ENCODE measurements at places on chromosomes 3 and 15.

DNA sequence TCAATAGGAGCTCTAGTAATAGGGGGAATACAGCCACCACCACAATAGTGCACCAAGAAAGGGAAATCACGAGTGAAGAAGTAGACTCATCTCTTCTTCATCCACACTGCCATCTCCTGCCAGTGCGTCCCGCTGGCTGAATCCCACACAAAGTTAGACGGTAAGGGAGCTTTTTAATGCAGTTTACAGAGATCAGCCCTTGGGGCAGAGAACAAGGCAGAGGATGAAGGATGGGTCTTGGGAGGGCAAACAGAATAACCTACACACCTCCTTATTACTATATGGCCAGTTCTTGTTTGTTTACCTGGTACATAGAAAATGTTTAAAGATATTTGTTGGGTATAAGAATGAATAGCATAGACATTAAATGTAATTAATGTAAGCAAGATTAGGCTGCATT, 11.0 kb upstream of the DPH6 start:
- no peak for DNase-seq

DNA sequence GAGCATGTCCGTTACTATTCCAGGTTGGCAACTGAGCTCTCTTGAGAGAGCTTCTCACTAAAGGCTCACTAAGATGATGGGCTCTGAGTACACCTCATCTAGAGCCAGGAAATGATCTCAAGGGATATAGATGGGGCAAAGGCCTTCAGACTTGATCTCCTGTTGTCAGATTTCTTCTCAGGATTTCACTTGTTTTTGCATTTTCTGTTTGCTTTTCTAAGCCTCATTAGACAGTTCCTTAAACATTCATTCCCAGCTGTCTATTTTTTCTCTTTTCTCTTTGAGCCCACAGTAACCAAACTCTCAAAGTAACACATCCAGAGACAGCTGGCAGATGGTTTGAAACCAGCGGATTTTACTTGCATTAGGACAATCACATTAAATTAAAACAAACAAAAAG, 28.4 kb upstream of the ARL8B start:
- DNase-seq = no peak

DNA sequence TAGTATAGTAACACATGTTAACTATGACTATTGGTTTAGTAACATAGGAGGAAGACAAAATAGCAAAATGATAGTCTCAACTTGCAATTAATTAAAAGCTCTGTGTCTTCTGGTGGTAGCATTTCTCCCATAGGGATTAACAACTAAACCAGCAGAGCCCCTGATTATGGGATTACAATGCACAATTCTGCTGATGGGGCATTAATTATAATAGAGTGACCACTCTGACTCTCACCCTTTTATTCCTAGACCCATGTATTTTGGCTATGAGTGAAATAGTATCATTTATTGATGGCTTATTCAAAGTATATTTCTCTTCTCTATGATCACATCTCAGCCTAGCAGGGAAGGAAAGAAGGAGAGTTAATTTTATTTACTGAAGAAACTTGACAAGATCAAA, 17.5 kb upstream of the GOLGA8B start:
- DNase-seq = no peak

DNA sequence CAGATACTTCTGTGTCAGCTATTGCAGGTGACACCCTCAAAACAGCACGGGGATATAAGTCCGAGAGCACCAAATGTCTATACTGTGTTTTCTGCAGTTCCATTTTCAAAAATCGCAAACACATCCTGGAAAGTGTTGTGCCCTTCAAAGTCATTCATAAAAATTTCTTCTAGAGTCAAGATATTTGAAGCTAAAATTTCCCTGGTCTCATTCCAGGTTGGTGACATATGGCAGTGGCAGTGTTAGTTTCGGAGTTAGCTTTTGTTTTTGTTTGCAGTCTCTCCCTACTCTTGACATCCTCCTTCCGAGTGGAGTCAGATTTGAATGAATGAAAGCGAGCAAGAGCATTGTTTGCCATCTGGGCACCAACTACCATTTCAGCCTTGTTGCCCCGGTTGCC, 3.2 kb upstream of the FSIP1 start:
- no peak for DNase-seq

GRCh38 chr3:83248454-83248853, 1487.0 kb upstream of the GBE1 start:
- DNase-seq = no peak

DNA sequence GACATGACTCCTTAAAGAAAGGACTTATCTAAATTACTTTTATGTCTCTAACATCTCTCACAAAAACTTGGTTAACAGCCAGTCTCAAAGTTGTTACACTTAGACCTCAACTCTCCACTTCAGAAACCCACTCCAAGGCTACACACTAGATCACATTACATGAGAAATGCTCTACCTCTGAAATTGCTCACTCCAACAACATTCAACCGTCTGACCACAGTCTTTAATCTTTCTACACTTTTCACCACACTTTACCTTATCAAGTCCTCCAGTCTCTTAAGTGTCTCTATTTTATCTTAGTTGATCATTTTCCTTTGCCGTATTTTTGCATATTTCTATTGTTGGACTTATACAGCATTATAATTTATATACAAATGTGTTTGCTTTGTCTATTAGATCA, 5.8 kb downstream of the SLC12A6 start:
- peak; percentile 44 for DNase-seq

DNA sequence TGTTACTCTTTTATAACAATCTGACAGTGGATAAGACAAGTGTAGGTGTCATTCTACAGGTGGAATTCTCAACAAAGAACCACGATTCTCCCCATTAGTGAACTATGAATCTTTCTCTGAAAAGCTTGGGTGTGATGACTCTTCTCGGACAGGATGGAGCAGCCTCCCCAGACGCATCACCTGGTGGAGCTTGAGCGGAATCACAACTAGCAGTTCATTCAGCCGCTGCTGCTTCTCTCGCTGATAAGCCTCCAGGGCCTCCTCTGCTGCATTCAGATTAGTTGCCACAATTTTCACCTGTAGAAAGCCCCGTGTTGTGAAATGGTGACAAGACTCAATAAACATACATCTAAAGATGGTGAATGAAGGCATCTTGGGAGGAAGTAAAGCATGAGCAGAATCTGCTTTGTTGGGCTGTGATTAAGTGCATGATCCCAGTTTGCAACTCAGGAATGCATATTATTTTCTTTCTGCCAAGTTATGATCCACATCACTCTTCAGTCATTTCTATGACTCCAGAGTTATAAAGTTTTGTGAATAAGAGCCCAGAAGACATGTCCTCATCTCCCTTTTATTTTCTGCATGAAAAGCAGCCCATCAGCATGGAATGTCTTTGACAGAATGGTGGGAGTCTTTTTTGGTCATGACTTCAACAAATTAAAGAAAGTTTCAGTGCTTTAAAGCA, 93.6 kb downstream of the BOC start:
- no peak for DNase-seq

DNA sequence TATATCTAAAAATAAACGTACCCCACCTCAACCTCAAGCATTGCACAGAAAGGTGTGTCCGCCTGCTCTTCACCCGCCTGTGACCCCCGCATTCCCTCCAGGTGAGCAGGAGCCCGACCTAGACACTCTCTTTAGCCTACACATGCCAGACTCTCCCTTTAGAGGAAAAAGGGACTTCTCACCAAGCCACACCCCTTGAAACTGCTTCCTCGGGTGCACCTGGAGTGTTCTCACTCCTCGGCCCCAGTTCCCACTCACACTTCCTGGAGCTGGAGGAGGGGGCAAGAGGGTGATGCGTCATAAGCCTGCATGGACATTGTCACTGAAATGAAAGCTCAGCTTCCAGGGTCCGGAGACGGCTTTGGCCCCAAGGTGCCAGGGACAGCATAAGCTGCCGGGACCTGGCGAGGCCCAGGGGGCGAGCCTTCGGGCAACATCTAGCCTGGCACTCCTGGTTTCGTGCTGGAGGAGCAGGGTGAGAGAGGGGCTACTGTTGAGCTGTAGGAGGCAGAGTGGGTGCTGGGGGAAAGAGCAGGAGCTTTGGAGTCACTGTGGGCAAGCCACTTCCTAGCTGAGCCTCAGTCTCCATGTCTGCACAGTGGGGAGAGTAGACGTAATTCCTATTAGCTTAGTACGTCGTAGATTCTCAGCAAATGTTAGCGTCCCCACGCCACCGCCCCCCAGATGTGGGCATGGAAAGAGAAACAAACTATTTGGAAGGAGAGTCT, 9.8 kb upstream of the MUC4 start:
- DNase-seq = no peak

GRCh38 chr3:61199843-61200242, 51.4 kb downstream of the FHIT start:
- DNase-seq = no peak

GRCh38 chr3:154690413-154690812, 260.4 kb upstream of the GPR149 start:
- no peak for DNase-seq

- peak; percentile 41 for DNase-seq
These were observed 272.0 kb downstream of the RORA start for GRCh38 chr15:60957111-60957510.

DNA sequence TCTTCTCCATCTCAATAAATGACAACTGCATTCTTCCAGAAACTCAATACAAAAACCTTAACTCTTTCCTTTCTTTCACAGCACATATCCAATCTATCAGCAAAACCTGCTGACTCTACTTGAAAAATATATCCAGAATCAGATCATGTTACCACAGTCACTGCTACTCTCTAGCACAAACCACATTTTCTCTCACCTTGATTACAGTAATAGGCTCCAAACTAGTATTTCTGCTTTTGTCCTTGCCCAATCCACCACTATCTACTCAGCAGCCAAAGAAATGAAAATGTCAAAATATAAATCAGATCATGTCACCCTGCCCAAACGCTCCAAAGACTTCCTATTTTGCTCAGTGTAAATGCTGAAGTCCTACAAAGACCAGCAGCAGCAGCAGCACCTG, 15.2 kb downstream of the TMCC1 start:
- DNase-seq = no peak

GRCh38 chr3:143188881-143189280, 69.3 kb downstream of the CHST2 start:
- DNase-seq = no peak

- DNase-seq = peak; percentile 64
These were observed at the start of gene ABCF3 for GRCh38 chr3:184186184-184186901. Gene ABCF3, plus strand, starts transcription at chr3:184186199. Its CDS starts 9 bp downstream, at chr3:184186208.

GRCh38 chr3:32401556-32402081, 10.0 kb downstream of the CMTM7 start:
- DNase-seq = peak; percentile 94

DNA sequence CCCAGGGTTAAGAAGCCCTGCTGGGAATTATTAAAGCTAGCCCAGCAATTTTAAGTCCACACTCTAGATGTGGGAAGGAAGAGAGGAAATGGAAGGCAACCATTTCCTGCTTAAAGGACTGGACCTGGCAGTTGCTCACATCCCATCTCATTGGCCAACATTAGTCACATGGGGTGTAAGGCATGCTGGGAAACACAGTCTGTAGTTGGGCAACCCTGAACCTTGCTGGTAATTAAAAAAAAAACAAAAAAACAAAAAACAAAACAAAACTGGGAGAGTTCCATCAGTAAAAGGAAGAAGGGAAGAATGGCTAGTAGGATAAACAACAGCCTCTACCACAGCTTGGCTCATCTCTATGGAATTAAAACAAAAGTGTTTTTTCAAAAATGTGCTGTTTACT, 136.0 kb downstream of the VGLL4 start:
- DNase-seq = no peak

- no peak for DNase-seq
These were observed 95.7 kb downstream of the DUT start for GRCh38 chr15:48426941-48427340.

DNA sequence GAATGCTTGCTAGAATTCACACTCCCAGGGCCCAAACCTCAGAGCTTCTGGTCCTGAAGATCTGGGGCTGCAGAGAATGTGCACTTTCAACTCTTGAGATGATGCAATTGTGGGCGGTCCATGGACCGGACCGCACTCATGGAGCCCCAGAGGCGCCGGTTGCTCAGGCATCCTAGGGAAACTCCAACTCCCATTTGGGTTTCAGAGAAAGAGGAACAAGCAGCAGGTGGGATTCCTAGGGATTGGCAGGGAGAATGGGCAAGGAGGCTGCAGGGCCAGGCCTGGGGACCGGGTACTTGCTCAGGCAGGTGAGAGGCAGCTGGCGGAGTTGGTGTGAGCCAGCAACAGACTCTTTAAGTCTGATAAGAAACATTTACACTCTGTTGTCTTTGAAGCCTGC, 3.5 kb downstream of the NOX5 start:
- DNase-seq = no peak

- DNase-seq = no peak
These were observed 22.9 kb upstream of the DCLK3 start for GRCh38 chr3:36786921-36787890.

- no peak for DNase-seq
These were observed 5.2 kb upstream of the USP3 start for GRCh38 chr15:63499175-63499549.

GRCh38 chr15:98794211-98794610, 145.9 kb downstream of the IGF1R start:
- DNase-seq = no peak

- DNase-seq = no peak
These were observed 97.3 kb downstream of the EPHB1 start for GRCh38 chr3:134892326-134892725.

DNA sequence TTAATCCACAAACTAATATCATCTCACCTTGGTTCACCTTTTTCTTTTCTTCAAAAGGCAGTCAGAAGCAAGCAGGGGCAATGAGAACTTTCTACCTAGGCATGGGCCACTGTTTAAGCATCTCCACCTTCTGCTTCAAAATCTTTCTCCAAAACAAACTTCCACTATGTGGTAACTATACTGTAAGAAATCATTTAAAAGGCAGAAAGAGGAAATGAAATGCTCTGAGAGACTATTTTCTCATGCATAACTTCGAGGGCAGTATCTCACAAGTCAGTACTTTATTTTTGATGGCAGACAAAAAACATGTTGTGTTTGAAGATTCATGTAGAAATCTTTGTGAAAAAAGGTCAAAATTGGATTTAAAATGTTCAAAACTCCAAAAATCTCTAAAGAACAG, 419.7 kb downstream of the ZBTB20 start:
- no peak for DNase-seq

DNA sequence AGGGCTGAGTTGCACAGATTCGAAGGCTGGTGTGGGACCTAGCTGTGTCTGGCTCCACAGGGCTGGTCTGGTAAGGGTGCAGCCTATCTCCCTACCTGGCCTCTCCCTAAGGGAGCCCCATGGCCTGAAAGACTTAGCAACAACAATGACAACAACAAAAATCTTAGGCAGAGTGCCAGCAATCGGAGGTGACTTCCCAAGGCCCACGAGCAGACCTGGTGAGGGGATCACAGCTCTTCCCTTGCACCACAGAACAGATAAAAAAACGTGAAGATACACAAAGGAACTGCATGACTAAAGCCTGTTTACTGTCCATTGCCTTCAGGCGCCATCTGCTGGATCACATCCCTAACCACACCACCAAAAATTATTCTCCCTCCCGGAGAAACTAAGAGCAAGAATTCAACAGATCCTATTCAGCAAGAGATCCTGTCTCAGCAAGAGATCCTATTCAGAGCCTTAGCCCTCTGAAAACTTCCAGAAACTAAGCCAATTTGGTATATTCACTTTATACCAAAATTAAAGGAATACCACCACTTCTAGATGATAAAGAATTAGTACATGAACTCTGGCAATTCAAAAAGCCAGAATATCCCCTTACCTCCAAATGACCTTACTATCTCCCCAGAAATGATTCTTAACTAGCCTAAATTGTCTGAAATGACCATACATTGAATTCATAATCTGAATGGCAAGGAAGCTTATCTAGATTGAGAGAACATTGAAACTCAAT, 24.1 kb upstream of the OR5K4 start:
- DNase-seq = peak; percentile 59

- DNase-seq = peak; percentile 48
These were observed 133.7 kb upstream of the BCL6 start for GRCh38 chr3:187878772-187879518.

All from astrocyte of the hippocampus (primary cell).